ENCODE measurements at places on chromosomes 1 and 21.
A peak's percentile ranks its signal among the peaks of the same experiment; 100 is the strongest.

DNA sequence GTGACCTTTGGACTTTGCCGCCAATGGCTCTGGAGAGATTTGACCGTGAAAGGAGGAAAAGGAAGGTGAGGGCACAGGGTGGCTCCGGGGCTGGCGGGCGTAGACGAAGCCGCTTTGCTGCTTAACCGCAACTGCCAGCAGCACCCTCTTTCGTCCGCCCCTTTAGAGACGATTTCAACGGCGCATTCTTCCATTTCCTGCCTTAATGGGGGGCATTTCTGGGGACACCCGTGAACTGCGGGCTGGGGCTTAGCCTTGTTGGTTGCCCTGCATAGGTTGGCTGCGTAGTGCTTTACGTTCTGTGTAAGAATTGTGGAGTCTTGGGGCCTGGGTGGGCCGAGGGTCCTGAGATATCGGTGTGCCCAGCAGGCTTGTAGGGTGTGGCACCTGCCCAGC lies 6.7 kb upstream of the NPHP4 start:
- DNase-seq: no peak

GRCh38 chr1:109027841-109028240 lies 14.1 kb downstream of the WDR47 start:
- no peak for DNase-seq

GRCh38 chr1:117928881-117929342 lies 509 bp downstream of the GDAP2 start:
- no peak for DNase-seq

GRCh38 chr21:39016740-39017315 lies 166.4 kb downstream of the PSMG1 start:
- DNase-seq: no peak

GRCh38 chr1:87318056-87318650 lies 10.5 kb upstream of the LMO4 start:
- no peak for DNase-seq

GRCh38 chr1:98887507-98887906 lies 117.2 kb downstream of the PLPPR5 start:
- no peak for DNase-seq

GRCh38 chr1:41102653-41103052 lies 81.1 kb upstream of the SLFNL1 start:
- no peak for DNase-seq

- no peak for DNase-seq
Observed at GRCh38 chr1:175487956-175488355, 255.4 kb downstream of the TNR start.

DNA sequence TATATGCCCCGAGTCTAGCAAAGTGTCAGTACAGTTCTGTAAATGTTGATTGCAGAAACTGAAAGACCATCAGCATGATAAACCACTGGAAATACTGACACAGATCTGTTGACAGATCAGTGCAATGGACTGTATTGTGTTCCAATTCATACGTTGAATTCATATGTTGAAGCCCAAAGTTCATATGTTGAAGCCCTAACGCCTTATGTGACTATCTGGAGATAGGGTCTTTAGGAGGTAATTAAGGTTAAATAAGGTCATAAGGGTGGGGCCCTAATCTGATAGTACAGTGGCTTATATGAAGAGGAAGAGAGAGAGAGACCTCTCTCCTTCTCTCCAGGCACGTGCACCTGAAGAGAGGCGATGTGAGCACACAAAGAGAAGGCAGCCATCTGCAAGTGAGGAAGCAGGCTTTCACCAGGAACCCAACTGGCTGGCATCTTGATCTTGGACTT lies 144.7 kb downstream of the MRPL39 start:
- no peak for DNase-seq

DNA sequence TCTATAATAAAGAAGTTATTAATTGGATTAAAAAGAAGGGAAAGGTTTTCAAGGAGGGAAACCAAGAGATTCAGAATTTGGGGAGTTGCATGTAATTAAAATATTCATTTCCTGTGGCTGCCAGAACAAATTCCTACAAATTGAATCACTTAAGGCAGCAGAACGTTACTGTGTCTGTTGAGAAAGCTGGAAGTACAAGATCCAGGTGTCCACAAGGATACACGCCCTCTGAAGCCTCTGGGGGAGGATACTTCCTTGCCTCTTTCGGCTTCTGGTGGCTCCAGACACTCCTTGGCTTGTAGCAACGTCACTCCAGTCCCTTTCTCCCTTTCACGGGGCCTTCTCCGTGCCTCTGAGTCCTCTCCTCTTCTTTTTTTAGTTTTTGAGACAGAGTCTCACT lies 67.9 kb downstream of the KAZN start:
- no peak for DNase-seq

GRCh38 chr1:110630839-110631663 lies 24.9 kb upstream of the KCNA2 start:
- peak; percentile 17 for DNase-seq

DNA sequence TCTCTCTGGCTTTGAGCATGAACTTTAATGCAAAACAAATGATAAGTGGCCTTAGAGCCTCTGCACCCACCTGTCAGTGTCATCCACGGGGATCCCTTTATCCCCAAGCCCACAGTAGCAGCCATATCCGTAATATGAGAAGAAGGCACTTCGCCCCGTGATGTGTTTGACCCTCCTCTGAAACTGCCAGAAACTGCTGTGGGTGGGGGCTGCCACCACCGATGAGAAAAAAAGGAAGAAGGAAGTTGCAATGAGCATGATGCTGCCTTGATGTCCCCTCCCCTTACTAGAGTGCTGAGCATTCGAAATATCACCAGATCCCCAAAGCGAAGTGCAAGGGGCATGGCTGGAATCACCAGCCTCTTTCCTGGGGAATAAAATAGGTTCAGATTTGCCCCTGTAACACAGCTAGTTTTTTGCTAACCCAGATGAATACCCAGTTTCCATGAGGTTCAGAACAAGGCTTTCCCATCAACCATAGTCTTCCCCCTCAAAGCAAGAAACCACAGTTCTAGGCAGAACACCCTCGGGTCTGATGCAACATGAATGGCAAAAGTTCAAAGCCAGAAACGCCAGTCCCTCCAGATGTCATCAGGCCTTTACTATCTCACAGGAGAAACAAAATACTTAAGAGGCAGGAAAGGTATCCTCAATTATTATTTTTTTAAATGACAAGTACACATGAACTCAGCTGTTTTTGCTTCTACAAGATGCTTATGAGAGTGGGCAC lies 10.8 kb upstream of the UBXN10 start:
- DNase-seq: no peak

DNA sequence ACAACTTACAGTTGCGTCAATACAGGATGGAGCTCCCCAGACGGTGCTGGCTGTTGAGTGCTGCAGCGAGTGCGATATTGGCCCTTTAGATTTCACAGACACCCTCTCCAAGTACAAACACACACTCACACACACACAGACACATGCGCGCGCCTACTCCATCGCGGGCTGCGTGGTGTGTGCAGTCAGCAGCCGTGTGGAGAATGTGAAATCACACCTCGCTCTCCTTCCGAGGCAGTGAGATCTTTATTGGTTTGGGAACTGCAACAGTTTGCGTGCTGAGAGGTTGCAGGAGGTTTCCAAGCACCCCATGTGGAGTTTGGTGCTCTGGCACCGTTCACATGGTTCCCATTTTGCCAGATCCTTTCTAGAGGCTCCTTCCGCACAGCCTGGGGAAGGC lies 372.2 kb downstream of the RRAGC start:
- DNase-seq: no peak

GRCh38 chr1:157105988-157106812 lies 6.6 kb upstream of the ETV3L start:
- no peak for DNase-seq

DNA sequence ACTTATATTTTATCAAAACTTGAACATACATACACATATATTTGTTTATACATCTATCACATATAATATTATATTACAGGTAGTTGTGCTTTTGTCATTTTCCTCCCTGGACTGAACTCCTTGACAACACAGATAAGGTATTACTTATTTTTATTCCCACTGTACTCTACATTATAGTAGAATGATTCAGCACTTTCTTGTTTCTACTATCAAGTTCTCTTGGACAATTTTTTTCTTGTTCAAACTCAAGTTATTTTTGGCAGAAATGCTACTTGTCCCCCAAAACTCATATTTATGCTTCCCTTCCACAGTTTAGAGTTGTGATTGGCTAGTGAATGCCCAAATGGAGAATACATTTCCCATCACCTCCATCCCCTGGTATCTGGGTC lies 10.8 kb upstream of the PTPRC start:
- no peak for DNase-seq

GRCh38 chr1:176066709-176067108 lies 140.4 kb downstream of the COP1 start:
- no peak for DNase-seq

- no peak for DNase-seq
Observed at GRCh38 chr1:112939810-112940209, 16.2 kb downstream of the SLC16A1 start.

DNA sequence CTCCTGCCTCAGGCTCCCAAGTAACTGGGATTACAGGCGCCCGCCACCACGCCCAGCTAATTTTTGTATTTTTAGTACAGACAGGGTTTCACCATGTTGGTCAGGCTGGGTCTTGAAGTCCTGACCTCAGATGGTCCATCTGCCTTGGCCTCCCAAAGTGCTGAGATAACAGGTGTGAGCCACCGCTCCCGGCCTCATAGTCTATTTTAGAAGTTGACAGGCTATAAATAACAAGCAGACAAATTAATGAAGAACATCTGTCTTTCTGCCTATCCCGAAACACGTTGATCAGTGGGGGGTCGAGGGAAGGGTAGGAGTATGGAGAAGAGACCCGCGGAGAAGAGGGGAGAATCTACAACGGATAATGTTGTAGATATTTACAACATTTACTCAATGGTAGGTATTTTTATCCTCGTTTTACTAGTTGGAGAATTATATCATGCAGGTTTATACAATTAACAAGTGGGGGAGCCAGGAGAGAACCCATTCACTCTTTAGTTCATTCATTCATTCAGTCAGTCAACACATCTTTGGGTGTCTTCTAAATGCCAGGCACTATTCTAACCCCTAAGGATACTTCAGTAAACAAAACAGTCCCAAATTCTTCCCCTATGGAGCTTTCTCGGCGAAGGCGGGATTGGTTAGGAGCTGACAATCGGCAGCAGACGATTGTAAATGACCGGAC lies 497 bp upstream of the IFNAR2 start:
- no peak for DNase-seq

DNA sequence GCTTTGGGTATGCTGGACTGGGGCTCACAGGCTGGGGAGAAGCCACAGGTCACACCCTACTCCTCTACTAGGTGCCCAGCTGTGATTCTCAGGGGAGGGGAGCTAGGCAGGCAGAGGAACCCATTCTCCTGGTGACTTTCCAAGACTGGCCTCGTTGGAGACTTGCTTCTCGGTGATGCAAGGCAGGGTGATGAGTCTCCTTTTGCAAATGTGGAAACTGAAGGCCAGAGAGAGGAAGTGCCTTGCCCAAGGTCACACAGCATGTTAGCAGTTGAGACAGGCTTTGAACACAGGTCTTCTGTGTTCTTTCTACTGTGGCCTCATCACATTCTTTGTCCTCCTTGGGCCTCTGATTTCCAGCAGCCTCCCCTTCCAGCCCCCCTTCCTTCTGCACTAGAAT lies 20.5 kb upstream of the C1QA start:
- no peak for DNase-seq

DNA sequence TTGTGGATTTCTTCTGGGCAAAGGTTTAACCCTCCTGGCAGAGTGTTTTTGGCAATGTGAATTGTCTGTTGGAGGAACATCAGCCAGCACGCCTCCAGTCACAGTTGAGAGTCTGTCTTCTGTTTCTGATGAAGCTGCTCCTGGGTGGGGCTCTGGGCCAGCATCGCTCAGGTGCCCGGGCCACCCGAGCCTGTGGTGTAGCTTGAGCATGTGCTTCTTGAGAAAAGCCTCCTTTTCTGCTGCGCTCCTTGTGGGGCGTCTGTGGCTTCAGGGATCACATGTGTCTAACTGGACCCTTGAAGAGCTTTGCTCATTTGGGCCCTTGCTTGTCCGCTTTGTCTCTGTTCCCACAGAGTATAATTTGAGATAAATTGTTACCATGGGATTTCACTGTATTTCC lies 7.2 kb downstream of the RER1 start:
- no peak for DNase-seq

DNA sequence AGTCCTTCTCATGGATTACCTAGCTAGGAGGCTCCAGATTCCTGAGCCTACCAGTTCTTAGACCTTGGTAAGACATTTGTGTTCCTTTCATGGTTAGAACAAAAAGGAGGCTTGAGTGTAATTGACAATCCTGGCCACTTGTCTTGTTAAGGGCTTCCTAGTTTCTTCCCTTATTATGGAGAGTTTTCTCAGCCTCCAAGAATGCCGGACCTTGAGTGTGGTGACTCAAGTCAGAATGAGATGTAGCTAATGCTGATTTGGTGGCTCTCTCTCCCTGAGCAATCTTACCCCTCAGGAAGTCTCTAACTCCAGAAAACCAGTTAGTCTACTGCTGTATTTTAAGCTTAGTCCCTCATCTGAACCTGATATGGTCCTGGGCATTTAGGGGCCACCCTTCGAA lies 14.3 kb downstream of the CHI3L2 start:
- no peak for DNase-seq

- no peak for DNase-seq
Observed at GRCh38 chr1:15951341-15952153, 24.4 kb downstream of the ZBTB17 start.

DNA sequence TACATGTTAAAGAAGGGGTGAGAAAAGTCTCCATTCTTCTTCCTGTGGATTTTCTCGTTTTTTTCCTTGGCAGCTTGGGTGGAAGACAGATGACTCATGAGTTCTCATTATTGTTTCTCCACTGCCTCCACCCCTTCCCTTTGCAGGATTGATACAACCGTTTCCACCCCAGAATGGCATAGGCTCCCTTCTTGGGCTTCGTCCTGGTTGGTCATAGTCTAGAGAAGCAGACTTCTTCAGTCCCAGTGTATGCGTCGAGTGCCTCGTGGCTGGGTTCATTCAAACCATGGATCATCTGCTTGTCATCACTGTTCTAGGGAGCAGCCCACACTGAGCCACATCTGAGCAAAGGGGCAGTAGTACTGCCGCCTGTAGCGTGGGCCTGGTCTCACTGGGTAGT lies 13.7 kb downstream of the PTGFRN start:
- DNase-seq: no peak

DNA sequence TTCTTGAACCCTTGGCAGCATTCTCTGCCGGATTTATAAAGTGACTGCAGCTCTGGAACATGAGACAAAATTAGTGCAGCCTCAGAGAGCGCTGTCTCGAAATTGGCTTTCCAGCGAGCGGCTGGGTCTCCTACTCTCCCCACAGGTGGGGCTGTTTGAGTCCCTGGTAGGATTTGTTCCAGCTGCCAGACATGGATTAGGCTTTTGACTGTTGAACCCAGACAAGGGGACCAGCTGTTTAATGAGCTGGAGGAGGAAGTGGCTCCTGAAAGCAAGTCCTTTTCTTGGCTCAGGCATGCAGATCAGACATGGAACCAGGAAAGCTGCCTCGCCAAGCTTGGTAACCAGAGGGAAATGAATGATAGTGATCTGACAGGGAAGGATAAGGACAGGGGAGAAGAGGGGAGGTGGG lies 69.6 kb downstream of the UBIAD1 start:
- DNase-seq: no peak

- DNase-seq: no peak
Observed at GRCh38 chr1:19888112-19888511, 5.9 kb downstream of the OTUD3 start.

DNA sequence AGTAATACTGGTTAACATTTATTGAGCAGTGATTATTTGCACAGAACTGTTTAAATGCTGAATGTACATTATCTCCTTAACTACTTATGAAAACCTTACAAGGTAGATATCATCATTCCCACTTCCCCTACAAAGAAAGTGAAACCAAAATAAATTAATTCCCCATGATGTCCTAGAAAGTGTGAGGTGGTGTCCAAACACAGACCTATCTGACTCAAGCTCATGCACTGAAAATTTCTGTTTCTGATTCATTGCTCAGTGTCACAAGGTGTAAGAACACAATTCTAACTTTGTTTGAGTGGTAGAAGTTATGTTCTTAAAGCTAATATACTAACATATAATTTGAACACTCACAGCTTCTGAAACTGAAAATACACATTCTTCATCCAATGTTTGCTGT lies 178.7 kb downstream of the MRPL39 start:
- DNase-seq: no peak
